Hair follicular keratinocyte (primary cell): ENCODE measurements at places on chromosomes 5 and 9. TPM values are rescaled to one million over a fixed set of nuclear protein-coding genes. Genes with fewer than 3 reads are reported as not detected.

FOXD4L3 gene
- total RNA-seq, result not detected in 2 replicates

ADGRV1 gene
- 0.39 TPM in 1 of 2 replicates, not detected in the other for total RNA-seq

SLC31A1 gene
- 16.1 and 20.4 TPM in 2 replicates for total RNA-seq

SURF2 gene
- total RNA-seq, result 37.2 and 46.6 TPM in 2 replicates

MTAP gene
- total RNA-seq, result 34.0 and 42.2 TPM in 2 replicates

CRB2 gene
- total RNA-seq, result not detected in 2 replicates

PCDHGB3 gene
- total RNA-seq, result 0.31 and 0.46 TPM in 2 replicates

ANXA2R gene
- 0.15 and 0.31 TPM in 2 replicates for total RNA-seq

GLRA1 gene
- total RNA-seq, result not detected in 2 replicates

NUTM2G gene
- not detected in 2 replicates for total RNA-seq
